Thymus (tissue), 14 donors: ENCODE measurements at places on chromosomes 6 and 20. TPM values are rescaled to one million over a fixed set of nuclear protein-coding genes. Genes with fewer than 3 reads are reported as not detected.

The RSPH9 gene
- 0.09 TPM for total RNA-seq

The PKIB gene
- total RNA-seq = 8.0 TPM

The FRS3 gene
- total RNA-seq = 1.7 TPM

The OPN5 gene
- total RNA-seq = not detected

The TNFRSF6B gene
- 13.5 TPM for total RNA-seq

The BNIP5 gene
- 0.14 TPM for total RNA-seq

The CST2 gene
- 0.94 TPM for total RNA-seq

The LTB gene
- 337 TPM for total RNA-seq

The WFDC5 gene
- 0.52 TPM for total RNA-seq

The CLDN20 gene
- not detected for total RNA-seq
